Fibroblast of skin of left biceps (primary cell): ENCODE measurements at places on chromosomes 11 and 22.

- DNase-seq = no peak
These were observed 18.1 kb downstream of the MRGPRG start for GRCh38 chr11:3200388-3201111.

DNA sequence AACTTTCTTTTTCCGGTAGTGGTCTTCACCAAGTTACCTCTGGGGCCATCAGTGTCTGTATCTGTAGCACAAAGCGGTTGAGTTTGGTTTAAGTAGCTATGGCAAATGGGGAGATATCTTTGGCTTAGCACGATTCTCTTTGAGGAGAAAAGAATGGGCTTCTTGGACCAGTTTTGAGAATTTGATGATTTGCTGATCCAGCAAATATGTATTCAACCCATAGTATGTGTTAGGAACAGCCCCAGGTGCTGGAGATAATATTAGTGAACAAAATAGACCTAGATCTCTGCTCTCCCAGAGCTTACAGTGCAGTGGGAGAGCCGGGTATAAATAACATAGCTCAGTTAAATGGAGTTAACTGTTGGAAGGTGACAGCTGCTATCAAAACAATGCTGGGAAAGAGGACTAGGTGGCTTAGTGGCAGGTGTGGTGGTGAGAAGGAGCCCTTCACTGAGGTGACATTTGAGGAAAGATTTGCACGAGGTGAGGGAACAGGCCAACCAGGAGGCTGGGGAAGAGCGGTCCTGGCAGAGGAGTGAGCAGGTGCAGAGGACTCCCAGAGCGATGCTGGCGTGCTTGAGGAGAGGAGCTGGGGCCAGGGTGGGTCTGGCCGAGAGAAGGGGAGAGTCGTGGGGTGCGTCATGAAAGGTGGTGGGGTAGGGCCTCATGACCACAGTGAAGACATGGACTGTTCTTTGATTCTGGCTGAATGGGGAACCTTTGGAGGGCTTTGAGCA is 5.0 kb downstream of the TBC1D22A start:
- DNase-seq = no peak

GRCh38 chr22:48053973-48054372 is 1291.5 kb downstream of the TBC1D22A start:
- DNase-seq = no peak

DNA sequence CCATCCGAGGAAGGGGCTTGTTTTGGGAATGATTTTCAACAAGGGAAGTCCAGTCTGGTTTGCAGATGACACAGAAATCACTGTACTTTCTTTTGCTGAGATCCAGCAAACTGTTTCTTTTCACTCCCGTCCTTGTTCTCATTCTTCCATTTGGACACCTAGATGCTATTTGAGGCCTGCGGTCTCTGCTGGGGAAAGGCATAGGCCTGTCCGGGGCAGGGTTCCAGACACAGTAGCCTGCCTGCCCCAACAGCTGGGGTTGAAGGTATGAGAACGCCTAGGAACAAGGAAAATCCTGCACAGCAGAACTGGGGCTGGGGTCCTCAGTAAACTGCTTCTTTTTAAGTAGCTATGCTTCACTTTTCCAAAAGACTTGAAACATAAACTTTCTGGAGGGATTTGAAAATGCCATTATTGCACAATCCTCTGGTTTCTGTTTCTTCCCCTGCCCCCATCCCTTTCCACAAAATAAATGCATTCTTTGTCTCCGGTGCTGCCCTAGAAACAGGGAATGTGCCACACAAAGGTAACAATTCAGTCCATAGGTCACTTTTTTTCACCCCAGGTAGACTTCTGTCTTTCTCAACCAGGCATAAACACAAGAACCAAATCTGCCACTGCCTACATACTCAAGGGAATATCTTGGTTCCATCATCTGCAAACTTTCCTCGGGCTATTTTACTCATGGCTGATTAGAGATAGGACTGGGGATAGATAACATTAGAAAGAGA is 174.8 kb upstream of the MTMR2 start:
- DNase-seq = no peak
